ENCODE measurements at places on chromosomes 3 and 15. TPM values are rescaled to one million over a fixed set of nuclear protein-coding genes. Genes with fewer than 3 reads are reported as not detected.

GRCh38 chr3:127042634-127043033 is 59.7 kb downstream of the PLXNA1 start:
- DNase-seq, result peak; percentile 52

DNA sequence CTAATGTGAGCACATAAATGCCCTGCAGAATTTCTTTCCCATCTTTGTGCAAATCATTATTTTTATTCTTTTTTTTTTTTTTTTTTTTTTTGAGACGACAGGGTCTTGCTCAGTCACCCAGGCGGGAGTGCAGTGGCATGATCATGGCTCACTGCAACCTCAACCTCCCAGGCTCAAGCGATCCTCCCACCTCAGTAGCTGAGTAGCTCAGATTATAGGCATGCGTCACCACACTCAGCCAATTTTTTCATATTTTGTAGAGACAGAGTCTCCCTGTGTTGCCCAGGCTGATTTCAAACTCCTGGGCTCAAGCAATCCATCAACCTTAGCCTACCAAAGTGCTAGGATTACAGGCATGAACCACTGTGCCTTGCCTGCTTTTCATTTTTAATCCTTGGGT is 22.9 kb downstream of the DAG1 start:
- no peak for DNase-seq

Gene ALDH1A3
- 3.7 TPM for total RNA-seq

GRCh38 chr3:113620091-113620490 is 76.4 kb downstream of the USF3 start:
- DNase-seq, result no peak

GRCh38 chr3:65888980-65889706 is 149.6 kb downstream of the MAGI1 start:
- no peak for DNase-seq

DNA sequence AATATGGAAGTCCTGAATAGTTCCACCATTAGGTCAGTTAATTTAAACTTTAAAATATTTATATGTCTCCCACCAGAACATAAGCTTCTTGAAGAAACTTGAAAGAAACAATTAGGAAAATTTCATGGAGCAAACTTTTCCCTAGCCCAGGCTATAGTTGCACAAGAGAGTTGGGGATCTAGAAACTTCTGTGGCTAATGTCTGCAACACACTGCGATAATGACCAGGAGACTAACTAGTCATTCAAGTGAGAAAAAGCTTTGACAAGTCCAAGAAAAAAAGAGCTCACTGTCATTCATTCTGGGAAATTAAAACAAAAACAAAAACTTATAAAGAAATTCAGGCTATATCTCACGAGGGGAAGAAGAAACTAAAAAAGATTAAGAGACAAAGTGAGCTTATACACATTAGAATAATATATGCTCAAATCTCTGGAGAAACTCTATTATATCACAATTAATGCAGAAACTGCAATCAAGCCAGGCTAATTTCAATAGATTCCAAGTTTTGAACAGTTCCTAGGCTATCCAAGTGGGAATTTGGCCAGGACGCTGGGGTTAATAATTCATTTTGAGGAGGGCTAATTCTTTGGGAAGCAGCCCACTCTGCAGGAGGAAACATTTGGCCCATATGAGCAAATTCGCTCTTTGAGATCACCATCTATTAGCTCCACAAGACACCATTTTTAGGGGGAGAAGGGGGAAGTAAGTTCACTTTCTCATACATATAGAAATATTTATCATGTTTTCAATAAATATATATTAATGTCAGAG is 134.6 kb downstream of the MEIS2 start:
- no peak for DNase-seq

GRCh38 chr3:126170073-126170777 is 10.2 kb downstream of the ALDH1L1 start:
- DNase-seq, result no peak

Gene PLIN1
- 17.6 TPM for total RNA-seq

GRCh38 chr15:57654153-57654852 is 52.2 kb upstream of the POLR2M start:
- DNase-seq, result no peak

- DNase-seq, result no peak
These were observed 7.5 kb upstream of the ALCAM start for GRCh38 chr3:105359098-105359762.

Gene TGM5
- total RNA-seq, result not detected

- no peak for DNase-seq
These were observed 116.6 kb downstream of the CHDH start for GRCh38 chr3:53729618-53730017.

Gene PLXNA1
- 29.6 TPM for total RNA-seq

Data from Right ventricle myocardium inferior (tissue), 1 donor.